Stimulated activated CD8-positive, alpha-beta memory T cell treated with anti-CD3 and anti-CD28 coated beads, Interleukin-7, amount 100 ng/mL, for 24 hours (primary cell): ENCODE measurements at places on chromosomes 16 and 17.

- DNase-seq: no peak
Measured at GRCh38 chr17:8588877-8589554, 41.5 kb downstream of the MYH10 start.

GRCh38 chr17:40068917-40069750 is 6.4 kb downstream of the THRA start:
- DNase-seq: peak; percentile 65

- no peak for DNase-seq
Measured at GRCh38 chr17:43648916-43649315, 12.8 kb downstream of the MEOX1 start.

DNA sequence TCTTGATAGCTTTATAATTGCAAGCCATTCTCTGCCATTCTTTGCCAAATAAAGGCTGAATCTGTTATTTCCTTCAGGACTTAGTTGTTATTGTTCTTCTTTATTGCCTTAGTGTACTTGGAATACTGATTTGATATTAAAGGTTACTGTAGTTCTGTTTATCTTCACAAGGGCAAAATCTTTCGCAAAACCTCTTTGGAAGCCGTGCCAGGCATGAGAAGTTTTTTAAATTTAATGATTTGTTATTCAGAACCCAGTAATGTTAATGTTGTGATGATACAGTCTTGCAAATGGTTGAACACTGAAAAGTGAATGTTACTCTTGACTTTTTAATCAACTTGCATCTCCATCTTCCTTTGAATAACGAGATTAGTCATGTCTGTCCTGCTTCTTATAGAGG is 1225.2 kb upstream of the GOT2 start:
- DNase-seq: no peak

DNA sequence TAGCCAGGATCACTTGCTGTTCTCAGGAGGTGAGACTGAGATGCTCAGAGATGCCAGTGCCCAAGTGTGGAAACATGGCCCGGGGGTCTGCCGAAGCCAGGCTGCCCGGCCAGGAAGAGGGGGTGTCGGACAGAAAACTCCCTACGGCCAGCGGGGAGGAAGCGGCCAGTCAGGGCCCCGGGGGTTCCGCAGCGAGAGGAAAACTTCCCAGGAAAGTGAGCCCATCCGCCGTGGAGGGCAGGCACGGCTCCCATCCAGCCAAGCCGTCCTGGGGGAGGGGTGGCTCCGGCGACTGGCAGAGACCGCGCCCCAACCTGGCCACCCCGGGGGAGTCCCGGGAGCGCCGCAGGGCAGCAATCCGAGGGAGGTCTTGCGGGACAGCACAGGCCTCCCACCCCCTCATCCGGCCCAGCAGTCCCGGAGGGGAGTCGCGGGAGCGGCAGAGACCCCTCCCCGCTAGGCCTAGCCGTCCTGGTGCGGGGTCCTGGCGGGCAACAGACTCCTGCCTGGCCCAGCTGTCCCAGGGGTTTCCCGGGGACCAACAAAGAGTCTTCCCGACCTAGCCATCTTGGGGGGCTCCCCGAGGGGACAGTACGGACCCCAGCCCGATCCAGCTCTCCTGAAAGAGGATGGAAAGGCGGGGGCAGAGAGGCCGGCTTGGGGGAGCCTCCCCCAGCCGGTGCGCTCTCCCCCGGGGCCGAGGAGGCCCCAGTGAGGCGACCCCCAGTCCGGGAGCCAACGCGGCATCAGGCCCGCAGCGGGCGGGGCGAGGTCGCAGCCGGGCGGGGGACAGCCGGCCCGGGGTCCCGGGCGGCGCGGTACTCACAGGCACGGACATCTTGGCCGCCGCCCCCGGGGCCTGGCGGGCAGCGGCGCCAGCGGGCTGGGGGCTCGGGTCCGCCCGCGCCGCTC is 13.8 kb upstream of the BCAR1 start:
- DNase-seq: no peak

- no peak for DNase-seq
Measured at GRCh38 chr17:74475189-74475588, 8.8 kb downstream of the CD300A start.

DNA sequence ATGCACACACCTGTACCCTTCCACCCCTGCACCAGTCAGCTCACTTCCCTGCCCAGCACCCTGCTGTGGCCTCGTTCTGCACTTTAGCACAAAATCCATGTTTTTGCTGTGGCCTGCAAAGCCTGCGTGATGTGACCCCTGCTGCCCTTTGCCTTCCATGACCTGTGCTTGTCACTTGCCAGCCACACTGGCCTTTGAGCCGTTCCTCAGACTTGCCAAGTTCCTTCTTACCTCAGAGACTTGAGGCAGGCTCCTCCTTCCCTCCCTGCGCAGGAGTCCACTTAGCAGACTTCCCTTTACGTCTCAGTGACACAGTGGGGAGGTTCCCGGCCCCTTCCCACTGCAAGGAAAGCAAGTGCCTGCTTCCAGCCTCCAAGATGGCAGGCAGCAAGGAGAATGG is 134.7 kb downstream of the SNX29 start:
- DNase-seq: no peak

- DNase-seq: no peak
Measured at GRCh38 chr17:1413281-1413791, 13.3 kb upstream of the YWHAE start.

DNA sequence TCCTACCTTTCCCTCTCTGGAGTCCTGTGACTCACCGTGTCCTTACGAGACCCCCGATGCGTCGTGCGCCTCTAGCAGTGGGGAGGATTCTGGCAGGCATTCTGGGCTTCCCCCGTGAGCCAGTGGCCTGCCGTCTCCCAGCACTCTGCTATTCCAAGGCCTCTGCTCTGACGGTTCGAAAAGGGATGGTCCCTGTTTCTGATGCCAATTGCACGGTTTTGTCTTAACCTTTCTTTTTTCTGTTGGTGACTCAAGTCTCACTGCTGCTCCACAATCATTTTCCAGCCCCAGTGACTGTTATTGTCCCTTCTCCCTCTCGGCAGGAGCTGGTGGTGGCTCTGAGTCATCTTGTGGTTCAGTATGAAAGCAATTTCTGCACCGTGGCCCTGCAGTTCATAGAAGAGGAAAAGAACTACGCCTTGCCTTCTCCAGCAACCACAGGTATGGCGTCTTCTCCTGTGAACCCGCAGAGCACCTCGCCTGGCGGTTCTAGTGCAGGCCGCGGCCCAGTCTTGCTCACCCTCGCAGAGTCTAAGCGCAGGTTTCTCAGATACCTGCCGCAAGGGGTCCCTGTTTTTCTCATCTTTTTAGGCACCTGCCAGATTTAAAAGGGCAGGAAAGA is 100.1 kb upstream of the CHMP6 start:
- peak; percentile 46 for DNase-seq

- DNase-seq: no peak
Measured at GRCh38 chr16:64363039-64363438, 758.8 kb downstream of the CDH11 start.

DNA sequence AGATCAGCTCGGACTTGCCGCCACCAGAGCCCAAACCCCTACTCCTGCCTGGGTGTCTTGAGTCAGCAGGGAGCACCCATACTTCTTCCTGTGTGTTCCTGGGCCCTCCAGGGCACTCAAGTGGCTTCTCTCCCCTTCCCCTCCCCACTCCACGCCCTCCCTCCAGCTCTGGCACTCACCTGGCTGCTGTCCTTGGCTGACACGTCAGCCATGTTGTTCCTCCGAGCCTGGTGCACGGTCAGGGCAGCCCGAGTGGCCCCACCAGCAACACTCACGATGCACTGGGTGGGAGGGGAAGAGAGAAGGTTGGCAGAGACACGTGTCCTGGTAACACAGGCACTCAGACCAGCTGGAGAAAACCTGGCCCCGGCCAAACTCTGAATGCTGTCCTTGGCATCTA is 11.5 kb downstream of the RUSF1 start:
- DNase-seq: no peak

DNA sequence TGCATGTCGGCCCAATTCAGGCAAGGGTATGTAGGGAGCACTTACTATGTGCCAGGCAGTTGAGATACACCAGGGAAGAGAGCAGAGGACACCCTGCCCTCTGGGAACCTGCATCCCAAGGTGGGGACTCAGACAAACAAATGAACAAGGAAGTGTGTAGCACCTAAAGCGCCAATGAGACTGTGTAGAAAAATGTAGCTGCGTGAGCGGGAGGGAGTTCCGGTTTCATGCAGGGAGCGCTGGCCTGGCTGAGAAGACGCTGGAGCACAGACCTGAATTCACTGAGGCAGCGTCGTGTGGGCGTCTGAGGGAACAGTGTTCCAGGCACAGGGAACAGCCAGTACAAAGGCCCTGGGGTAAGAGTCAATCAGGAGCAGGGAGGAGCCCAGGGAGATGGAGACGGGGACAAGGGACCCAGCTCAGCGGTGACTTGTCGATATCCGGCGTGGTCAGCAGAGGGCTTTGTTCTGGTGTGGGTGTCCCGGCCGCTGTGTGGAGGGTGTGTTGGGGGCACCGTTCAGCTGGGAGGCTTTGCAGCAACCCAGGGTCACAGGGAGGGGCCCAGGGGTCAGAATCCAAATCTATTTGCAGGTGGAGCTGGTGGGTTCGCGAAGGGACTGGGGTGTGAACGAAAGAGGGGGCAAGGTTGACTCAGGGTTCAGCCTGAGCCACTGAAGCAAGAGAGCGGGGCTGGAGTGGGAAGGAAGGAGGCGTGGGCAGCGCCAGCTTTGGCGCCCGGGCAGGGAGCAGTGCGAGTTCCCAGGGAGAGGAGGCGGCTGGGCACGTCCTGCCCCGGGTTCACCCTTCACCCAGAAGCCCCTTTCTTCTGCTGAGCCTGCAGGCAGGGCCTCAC is 17.8 kb upstream of the OSGIN1 start:
- DNase-seq: no peak
